K562 (cell line): ENCODE measurements at places on chromosomes 5 and 9. TPM values are rescaled to one million over a fixed set of nuclear protein-coding genes. Genes with fewer than 3 reads are reported as not detected.

ANKRD31 gene
- total RNA-seq = 0.04 and 0.07 TPM in 2 replicates

DNA sequence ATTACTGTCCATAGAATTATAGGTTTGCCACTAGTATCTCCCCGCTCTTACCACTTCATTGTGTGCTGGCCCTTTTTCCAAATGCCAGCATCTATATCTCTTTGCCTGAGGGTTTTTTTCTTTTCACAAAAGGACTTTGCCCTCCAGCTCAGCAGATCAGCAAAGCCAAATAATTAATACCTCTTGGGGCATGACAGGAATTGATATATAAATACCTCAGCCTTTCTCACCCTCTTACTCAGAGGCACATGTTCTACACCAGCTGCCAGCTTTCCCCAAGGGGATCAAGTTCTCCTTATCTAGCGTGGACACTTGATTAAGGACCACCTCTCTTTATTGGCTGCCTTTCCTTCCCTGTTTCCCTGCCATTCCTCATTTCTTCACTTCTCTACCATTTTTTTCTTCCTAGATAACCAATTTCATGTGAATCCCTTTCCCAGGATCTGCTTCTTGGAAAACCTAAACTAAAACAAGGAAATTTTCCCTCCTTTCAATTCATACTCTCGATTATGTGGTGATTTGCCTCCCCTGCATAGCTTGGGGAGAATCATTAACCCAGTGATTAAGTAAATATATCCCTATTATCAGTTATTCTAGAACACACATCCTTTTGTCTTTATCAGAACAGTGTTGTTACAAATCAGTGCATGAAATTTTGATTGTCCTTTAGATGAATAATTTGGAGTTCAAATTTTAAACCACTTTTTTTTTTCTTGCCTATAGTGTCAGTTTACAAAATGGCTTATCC is 6.9 kb upstream of the NUDT12 start:
- no peak for DNase-seq
- H3K4me3 ChIP-seq = no peak overlapping the region
- no peak overlapping the region for H3K27ac ChIP-seq
- H3K27me3 ChIP-seq = peaks cover 20% of the 10 kb centered on the region; the same call in 1 of the 2 replicates

GRXCR2 gene
- total RNA-seq = not detected in 2 replicates

PCDHA12 gene
- not detected in 2 replicates for total RNA-seq

PLPPR1 gene
- total RNA-seq = not detected in 2 replicates

BARHL1 gene
- not detected in 2 replicates for total RNA-seq

- no peaks in the 10 kb centered on the region for H3K27me3 ChIP-seq
- no peaks in the 10 kb centered on the region for H3K4me1 ChIP-seq
- no peak overlapping the region for H3K27ac ChIP-seq
- no peak for DNase-seq
Measured at GRCh38 chr5:58318468-58318867, 141.4 kb downstream of the PLK2 start.

GRCh38 chr5:34687269-34688011 is 31.3 kb downstream of the RAI14 start:
- no peak overlapping the region for H3K4me3 ChIP-seq
- peak overlapping the region; percentile 81 for H3K27ac ChIP-seq
- H3K4me1 ChIP-seq = peaks cover 29% of the 10 kb centered on the region
- H3K27me3 ChIP-seq = no peaks in the 10 kb centered on the region
- DNase-seq = peak; percentile 62

SURF1 gene
- total RNA-seq = 26.7 and 26.8 TPM in 2 replicates

DNA sequence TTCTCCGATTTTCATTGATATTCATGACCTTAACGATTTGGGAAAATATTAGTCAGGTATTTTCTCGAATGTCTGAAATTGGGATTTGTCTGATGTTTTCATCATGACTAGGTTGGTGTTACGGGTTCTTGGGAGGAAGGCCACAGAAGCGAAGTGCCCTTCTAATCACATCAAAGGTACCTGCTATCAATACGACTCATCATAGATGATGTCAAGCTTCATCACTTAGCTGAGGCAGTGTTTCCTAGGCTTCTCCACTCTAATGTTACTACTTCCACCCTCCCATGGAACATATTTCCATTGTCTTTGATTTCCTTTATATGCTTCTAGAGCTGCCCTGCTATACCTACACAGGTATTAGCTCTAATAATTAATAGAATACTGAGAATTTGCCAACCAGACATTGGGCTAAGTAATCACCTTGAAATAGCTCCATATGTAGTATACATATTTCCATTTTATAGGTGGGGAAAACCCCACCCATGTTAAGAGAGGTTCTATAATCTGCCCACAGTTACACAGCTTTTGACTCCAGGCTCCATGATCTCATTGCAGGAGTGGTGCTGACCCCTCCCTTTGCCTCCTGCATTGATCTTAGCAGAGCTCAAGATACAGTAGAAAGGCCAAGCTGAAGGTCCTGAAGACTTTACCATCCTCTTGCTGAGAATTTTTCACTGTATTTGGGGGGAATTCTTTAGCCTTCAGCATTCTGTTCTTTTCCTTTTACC is 238.6 kb upstream of the ADAMTSL1 start:
- H3K36me3 ChIP-seq = no peaks in the 10 kb centered on the region
- H3K27ac ChIP-seq = no peak overlapping the region
- H3K4me1 ChIP-seq = no peaks in the 10 kb centered on the region
- no peaks in the 10 kb centered on the region for H3K27me3 ChIP-seq
- no peak overlapping the region for H3K4me3 ChIP-seq
- DNase-seq = no peak

GRCh38 chr9:114289106-114289505 is 33.8 kb upstream of the ORM1 start:
- DNase-seq = no peak
- H3K4me3 ChIP-seq = no peak overlapping the region
- no peak overlapping the region for H3K27ac ChIP-seq
- no peaks in the 10 kb centered on the region for H3K36me3 ChIP-seq
- H3K27me3 ChIP-seq = no peaks in the 10 kb centered on the region

INPP5E gene
- 16.3 and 17.4 TPM in 2 replicates for total RNA-seq

PCDHA11 gene
- not detected in 2 replicates for total RNA-seq

- no peak overlapping the region for H3K27ac ChIP-seq
- H3K36me3 ChIP-seq = no peaks in the 10 kb centered on the region
- H3K4me3 ChIP-seq = no peak overlapping the region
- peaks cover 2% of the 10 kb centered on the region; the same call in 1 of the 3 replicates for H3K4me1 ChIP-seq
- no peaks in the 10 kb centered on the region for H3K27me3 ChIP-seq
Measured at GRCh38 chr9:124602204-124602603, 95.0 kb upstream of the NR5A1 start.

GRCh38 chr5:36026706-36027465 is 35.7 kb upstream of the UGT3A1 start:
- DNase-seq = no peak
- H3K36me3 ChIP-seq = no peaks in the 10 kb centered on the region
- no peaks in the 10 kb centered on the region for H3K27me3 ChIP-seq
- H3K4me3 ChIP-seq = no peak overlapping the region
- H3K27ac ChIP-seq = no peak overlapping the region

- H3K27me3 ChIP-seq = no peaks in the 10 kb centered on the region
- no peaks in the 10 kb centered on the region for H3K36me3 ChIP-seq
- DNase-seq = no peak
- H3K4me3 ChIP-seq = no peak overlapping the region
- no peak overlapping the region for H3K27ac ChIP-seq
Measured at GRCh38 chr5:146564007-146564762, 48.2 kb upstream of the GPR151 start.

GRCh38 chr5:40390281-40391149 is 289.2 kb upstream of the PTGER4 start:
- H3K4me3 ChIP-seq = no peak overlapping the region
- DNase-seq = no peak
- H3K27ac ChIP-seq = no peak overlapping the region
- H3K4me1 ChIP-seq = no peaks in the 10 kb centered on the region

IL13 gene
- not detected in 2 replicates for total RNA-seq

GRCh38 chr5:177100714-177101121 is 14.0 kb downstream of the FGFR4 start:
- H3K36me3 ChIP-seq = no peaks in the 10 kb centered on the region
- H3K27me3 ChIP-seq = peaks cover 19% of the 10 kb centered on the region

DNA sequence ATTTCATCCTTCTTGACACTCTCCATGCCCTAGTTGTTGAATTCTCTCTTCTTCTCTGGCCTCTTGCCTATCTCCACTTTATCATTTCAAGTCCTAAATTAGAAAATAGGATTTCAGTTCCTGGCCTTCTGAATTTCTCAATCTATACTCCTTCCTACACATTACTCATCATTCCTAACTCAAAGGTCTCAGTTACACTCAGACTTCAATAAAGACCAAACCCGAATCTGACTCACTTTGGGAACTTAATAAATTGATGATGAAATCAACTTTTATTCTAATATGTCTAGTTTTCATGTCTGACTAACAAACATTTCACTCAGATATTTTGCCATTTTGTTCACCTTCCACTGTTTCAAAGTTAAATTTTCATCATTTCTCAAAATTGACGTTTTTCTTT is 113.6 kb upstream of the TSLP start:
- H3K27ac ChIP-seq = no peak overlapping the region
- DNase-seq = no peak
- no peaks in the 10 kb centered on the region for H3K36me3 ChIP-seq
- no peaks in the 10 kb centered on the region for H3K27me3 ChIP-seq
- no peak overlapping the region for H3K4me3 ChIP-seq
- peaks cover 6% of the 10 kb centered on the region; the same call in 1 of the 2 replicates for H3K4me1 ChIP-seq

GRCh38 chr9:976943-977837 is 735 bp downstream of the DMRT3 start:
- no peaks in the 10 kb centered on the region for H3K36me3 ChIP-seq
- no peaks in the 10 kb centered on the region; the same call in 1 of the 2 replicates for H3K4me1 ChIP-seq
- no peak for DNase-seq
- H3K4me3 ChIP-seq = no peak overlapping the region
- H3K27ac ChIP-seq = no peak overlapping the region
- peaks cover 45% of the 10 kb centered on the region for H3K27me3 ChIP-seq

- no peaks in the 10 kb centered on the region for H3K36me3 ChIP-seq
- DNase-seq = no peak
- no peaks in the 10 kb centered on the region; the same call in 2 of the 3 replicates for H3K4me1 ChIP-seq
- peaks cover 17% of the 10 kb centered on the region for H3K27me3 ChIP-seq
- no peak overlapping the region for H3K4me3 ChIP-seq
- H3K27ac ChIP-seq = no peak overlapping the region
Measured at GRCh38 chr9:127142291-127142690, 19.9 kb upstream of the ANGPTL2 start.

- DNase-seq = no peak
- no peaks in the 10 kb centered on the region for H3K27me3 ChIP-seq
- H3K4me3 ChIP-seq = no peak overlapping the region
Measured at GRCh38 chr9:114364134-114365041, 23.4 kb downstream of the AKNA start.

DNA sequence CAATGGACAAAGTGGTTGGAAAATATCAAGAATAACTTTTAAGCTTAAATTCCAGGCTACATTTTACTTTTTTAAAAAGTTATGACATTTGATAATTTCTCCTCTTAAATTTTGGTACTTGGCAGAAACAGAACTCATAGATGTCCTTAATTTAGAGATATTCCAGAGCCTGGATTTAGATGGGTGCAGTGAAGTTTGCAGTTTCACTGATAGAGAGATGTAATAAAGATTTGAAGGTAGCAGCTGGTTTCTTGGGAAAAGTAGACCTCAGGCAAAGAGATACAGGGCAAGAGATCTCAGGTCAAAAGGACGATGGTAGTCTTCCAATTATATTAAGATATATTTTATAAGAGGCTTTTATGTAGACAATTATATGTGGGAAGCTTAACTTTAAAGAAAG is 134.6 kb downstream of the ISL1 start:
- DNase-seq = no peak
- H3K4me3 ChIP-seq = no peak overlapping the region
- no peak overlapping the region for H3K27ac ChIP-seq

DNA sequence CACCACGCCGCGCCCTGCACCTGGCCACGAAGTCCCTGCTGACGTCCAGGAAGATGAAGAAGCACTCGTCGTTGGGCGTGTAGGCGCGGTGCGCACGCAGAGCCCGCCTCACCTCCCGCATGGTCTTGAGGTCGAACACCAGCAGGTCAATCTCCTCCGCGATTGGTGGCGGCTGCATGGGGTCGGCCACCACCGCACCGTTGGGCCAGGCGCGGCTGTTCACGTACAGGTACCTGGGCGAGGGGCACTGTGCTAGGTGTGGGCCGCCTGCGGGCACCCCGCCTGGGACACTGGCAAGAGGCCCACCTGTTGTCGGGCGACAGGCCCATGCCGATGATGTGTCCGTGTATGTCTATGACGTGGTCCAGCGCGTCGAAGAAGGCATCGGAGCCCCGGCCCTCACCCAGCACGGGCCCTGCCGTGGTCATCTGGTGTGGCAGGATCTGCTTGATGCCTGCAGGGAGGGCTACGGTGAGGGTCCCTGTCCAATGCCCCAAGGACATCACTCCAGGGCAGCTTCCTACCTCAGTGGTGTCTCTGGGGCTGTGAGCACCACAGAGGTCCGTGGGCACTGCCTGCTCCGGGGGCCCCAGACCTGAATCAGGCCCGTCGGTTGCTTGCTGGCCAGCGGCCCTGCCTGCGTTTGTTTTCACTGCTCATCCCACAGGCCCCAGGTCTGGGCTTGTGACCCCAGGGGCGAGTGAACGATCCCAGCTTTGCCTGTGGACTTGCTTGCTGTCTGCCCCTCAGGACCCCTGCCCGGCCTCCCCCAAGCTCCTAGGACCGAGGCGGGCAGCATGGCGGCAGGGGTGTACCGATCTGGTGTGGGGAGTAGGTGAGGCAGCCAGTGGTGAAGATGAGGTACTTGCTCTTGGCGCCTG is 3.1 kb downstream of the FBXW5 start:
- no peak for DNase-seq
- peaks cover 74% of the 10 kb centered on the region for H3K4me1 ChIP-seq
- no peaks in the 10 kb centered on the region for H3K27me3 ChIP-seq
- H3K36me3 ChIP-seq = peaks cover 54% of the 10 kb centered on the region; the same call in 2 of the 3 replicates
- H3K27ac ChIP-seq = no peak overlapping the region

GRCh38 chr9:4058931-4059330 is 240.9 kb downstream of the GLIS3 start:
- DNase-seq = no peak
- no peaks in the 10 kb centered on the region for H3K27me3 ChIP-seq
- no peak overlapping the region for H3K27ac ChIP-seq
- H3K4me1 ChIP-seq = no peaks in the 10 kb centered on the region
- no peaks in the 10 kb centered on the region for H3K36me3 ChIP-seq

CDX1 gene
- 0.16 TPM in 1 of 2 replicates, not detected in the other for total RNA-seq

MROH2B gene
- total RNA-seq = not detected in 2 replicates

- H3K4me3 ChIP-seq = no peak overlapping the region
- H3K36me3 ChIP-seq = no peaks in the 10 kb centered on the region
- DNase-seq = peak; percentile 56
- H3K4me1 ChIP-seq = no peaks in the 10 kb centered on the region
- H3K27me3 ChIP-seq = no peaks in the 10 kb centered on the region
Measured at GRCh38 chr5:40904205-40904993, 4.9 kb upstream of the C7 start.

NUP188 gene
- total RNA-seq = 123 and 135 TPM in 2 replicates

DNA sequence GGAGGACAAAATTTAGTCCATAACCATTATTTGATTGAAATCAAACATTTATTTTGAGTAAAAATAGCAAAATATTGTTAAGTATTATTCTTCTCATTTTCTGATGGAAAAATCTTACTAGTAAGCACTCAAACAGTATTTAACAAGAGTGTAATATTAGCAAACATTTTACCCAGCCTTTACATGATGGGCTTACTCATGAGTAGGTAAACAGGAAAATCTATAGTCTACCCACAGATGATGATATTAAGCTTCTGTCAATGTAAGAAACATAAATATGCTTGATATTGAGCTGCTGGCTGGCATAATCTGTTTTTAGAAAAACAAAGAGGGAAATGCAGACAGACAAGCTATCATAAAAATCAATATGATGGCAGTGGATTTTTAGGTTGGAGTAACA is 418.5 kb upstream of the COX7C start:
- no peaks in the 10 kb centered on the region for H3K36me3 ChIP-seq
- H3K27ac ChIP-seq = no peak overlapping the region
- H3K4me3 ChIP-seq = no peak overlapping the region
- no peak for DNase-seq
- H3K27me3 ChIP-seq = no peaks in the 10 kb centered on the region
